ENCODE measurements at places on chromosomes 3 and 15.

- no peak for DNase-seq
Measured at GRCh38 chr15:46420990-46421389, 786.2 kb downstream of the SQOR start.

DNA sequence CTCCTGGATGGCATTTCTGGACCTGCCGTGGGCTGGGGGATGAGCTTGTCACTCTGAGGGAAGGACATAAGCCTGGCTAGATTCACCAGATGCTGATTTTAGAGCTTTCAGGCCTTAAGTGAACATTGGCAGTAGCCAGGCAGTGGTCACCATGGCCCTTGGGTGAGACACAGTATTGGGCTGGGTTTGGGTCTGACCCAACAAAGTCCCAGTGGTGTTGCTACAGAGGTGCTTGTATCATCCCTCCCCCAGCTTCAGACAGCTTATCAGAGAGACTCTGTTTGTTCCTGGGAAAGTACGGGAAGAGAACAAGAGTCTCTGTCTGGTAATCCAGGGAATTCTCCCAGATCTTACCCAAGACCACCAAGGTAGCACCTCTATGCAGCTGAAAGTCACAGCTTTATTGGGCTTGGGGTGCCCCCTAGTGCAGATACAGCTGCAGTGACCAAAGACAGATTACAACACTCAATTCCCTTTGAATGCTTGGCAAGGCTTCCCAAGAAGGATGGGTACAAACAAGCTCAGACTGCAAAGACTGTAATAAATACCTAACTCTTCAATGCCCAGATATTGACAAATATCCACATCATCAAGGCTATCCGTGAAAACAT lies 9.8 kb upstream of the RUVBL1 start:
- DNase-seq = no peak

DNA sequence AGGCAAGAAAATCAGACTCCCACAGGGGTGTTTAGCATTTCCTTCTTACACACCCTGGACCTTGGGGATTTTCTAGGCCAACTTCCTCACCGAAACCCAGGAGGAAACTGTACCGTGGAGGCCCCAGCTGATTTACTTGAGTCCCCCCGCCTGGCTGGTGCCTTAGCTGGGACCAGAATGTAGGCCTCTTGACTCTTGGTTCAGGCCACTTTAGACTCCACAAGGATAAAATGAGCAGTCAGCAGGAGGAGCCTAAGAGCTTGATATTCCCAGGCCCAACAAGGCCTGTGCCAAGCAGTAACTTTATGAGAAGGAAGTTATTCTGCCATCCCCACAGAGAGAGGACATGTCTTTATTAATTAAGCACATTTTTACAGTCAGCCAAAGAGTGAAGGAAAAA lies 4.6 kb upstream of the APBA2 start:
- DNase-seq = no peak

DNA sequence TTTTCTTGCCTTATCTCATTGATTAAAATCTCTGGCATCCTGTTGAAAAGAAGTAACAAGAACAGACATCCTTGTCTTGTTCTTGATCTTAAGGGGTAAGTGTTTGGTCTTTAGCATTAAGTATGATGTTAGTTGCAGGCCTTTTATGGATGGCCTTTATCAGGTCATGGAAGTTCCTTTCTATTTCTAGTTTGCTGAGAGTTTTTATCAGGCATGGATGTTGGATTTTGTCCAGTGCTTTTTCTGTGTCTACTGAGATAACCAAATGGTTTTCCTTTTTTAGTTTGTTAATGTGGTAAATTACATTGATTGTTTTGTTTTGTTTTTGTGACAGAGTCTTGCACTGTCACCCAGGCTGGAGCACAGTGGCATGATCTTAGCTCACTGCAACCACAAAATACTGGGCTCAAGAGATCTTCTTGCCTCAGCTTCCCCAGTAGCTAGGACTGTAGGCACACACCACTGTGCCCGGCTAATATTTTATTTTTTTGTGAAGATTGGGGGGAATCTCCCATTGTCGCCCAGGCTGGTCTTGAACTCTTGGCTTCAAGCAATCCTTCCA lies 26.3 kb downstream of the MRAS start:
- no peak for DNase-seq

DNA sequence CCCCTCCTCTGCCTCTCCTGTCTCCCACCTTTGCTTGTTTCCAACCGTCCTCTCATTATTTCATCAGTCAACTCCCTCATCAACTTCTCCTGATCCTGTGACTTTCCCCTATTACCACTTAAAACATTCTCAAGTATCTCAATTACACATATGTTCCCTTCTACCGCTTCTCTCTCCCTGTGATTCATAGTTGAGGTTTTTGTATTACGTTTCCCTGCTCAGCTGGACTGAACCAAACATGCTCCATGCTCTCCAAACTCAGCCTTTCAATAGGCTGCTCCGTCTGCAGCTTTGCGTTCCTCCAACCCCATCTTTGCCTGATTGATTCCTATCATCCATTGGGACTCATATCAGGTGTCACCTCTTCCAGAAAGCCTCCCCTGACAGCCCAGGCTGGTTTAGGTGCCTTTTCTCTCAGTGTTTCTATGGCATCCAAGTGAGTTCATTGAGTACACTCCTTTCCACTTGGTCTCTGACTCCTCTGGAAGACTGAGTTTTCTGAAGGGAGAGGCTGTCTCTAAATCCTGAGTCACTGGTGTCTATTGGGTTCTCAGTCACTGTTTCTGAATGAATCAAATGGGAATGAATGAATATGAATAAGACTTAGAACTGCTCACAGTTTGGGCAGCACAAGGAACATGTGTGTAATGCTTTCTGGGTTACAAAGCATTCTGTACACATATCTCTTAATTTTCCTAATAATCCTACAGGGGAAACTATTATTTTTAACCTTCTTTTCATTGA lies 56.4 kb downstream of the PLD1 start:
- DNase-seq = no peak
